Umbilical cord (tissue), 2 donors: ENCODE measurements at places on chromosomes 6 and 20.

- no peak for DNase-seq
These were observed 20.2 kb downstream of the VPS52 start for GRCh38 chr6:33251395-33252012.

- no peak for DNase-seq
These were observed 7.9 kb downstream of the RIN2 start for GRCh38 chr20:19765913-19766312.

- DNase-seq = no peak
These were observed 40.7 kb downstream of the SRC start for GRCh38 chr20:37386505-37387251.

DNA sequence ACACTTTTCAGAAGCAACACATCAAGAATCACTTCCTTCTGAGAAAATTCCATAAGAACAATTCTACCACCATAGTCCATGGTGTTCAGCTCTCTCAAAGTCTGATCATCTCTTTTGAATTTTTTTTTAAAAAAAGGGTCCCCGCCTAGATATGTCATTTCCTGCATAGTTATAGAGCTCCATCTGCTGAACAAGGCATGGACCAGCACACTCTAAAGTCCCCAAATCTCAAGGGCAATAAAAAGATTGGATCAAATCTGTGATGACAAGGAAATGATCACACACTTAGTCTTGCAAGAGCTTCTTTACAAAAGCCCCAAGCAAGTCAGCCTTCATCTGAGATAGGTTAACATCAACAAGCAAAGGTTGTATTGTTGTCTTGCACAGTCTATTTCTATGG, 100.7 kb upstream of the STMND1 start:
- no peak for DNase-seq

DNA sequence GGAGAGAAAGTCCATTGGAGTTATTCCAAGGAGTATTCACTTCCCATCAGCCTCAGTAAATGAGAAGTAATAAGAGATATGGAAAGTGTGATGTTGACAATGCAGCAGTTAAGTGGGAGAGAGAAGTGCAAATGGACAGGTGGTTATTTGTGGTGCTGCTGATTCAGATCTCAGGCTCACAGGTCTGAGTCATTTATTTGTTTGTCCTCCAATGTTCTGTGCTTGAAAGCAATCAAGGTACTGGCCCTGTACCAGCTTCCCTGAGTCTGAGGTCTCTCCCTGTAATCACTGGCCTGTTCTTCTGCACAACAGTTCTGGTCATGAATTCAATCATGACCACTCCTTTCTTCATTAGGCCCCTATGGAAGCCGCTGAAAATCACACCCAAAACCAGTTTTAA, 827.7 kb downstream of the MAFB start:
- DNase-seq = no peak

DNA sequence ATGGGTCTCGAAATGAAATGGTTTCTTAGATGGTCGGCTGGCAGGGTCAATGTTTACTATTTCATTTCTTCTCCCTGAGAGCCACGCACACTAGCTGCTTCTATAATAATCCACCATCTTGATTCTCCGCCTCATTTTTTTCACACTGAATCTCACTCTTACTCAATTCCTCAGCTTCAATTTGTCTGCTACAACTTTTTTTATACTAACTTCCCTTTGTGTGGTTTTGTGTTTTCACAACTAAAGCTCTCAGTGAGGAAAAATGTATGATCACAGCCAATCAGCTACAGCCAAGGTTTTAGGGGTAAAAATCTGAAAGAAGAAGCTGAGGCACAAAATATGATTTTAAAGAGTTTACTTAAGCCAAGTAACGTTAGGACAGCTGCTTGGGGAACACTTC, 1309.4 kb downstream of the EPHA7 start:
- DNase-seq = no peak

DNA sequence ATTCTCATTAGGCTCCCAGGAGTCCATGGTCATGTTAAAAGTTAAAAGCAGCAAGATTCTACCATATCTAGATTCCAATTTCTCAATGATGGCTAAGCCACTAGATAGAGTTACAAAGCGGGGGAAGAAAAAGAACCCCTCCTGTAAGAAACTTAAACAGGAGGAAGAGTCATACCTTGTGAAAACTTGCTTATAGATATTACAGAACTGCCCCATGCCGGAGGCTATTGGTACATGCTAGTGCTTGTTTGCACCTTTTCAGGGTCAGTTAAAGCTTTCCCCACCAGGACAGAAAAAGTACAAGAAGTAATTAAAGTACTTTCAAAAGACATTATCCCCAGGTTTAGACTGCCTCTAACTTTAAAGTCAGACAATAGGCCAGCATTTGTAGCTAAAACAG, 15.5 kb upstream of the GSTA3 start:
- no peak for DNase-seq

DNA sequence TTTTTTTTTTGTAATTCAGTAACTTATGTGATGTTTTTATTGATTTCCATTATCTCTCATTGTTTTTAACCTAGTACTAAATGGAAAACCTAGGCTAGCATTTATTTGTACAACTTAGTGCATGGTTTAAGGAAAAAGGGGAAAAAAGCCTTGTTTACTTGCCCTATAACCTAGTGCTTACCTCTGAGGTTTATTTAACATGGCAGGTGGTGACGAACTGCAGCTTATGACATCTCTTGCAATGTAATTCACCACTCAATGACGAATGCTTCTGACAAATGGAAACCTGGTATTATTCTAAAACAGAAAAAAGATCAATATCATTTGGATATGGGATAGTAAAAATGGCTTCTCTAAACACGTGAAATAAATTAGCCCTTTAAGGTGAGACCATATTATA, 618.6 kb upstream of the FLRT3 start:
- DNase-seq = no peak

GRCh38 chr6:34130862-34131261, 15.0 kb downstream of the GRM4 start:
- no peak for DNase-seq

GRCh38 chr20:19354950-19355349, 142.5 kb downstream of the SLC24A3 start:
- DNase-seq = peak; percentile 37

GRCh38 chr6:33758815-33759216, 12.1 kb upstream of the IP6K3 start:
- no peak for DNase-seq

- DNase-seq = no peak
These were observed 89.8 kb downstream of the MDN1 start for GRCh38 chr6:89729818-89730217.

DNA sequence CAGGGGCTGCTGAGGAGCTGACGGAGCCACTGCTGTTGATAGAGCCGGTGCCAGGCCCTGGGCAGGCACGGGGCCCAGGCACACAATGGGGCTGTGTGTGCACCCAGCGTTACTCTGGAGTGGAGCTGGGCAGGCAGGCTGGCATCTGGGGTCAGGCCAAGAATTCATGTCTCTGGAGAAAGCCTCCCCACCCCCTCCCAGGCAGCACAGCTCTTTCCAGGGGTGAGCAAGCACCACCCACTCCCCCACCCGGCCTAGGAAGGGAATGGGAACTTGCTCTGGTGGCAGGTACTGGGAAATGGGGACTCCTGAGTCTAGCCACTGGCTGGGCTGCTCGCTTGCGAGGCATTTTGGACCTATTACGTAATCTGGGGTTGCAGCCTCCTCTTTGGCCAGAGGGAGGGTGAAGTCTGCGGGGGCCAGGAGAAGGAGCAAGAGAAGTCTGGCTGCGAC, 22.7 kb downstream of the TFEB start:
- DNase-seq = no peak
